PC-9 (cell line): ENCODE measurements at places on chromosomes 2 and 18.

DNA sequence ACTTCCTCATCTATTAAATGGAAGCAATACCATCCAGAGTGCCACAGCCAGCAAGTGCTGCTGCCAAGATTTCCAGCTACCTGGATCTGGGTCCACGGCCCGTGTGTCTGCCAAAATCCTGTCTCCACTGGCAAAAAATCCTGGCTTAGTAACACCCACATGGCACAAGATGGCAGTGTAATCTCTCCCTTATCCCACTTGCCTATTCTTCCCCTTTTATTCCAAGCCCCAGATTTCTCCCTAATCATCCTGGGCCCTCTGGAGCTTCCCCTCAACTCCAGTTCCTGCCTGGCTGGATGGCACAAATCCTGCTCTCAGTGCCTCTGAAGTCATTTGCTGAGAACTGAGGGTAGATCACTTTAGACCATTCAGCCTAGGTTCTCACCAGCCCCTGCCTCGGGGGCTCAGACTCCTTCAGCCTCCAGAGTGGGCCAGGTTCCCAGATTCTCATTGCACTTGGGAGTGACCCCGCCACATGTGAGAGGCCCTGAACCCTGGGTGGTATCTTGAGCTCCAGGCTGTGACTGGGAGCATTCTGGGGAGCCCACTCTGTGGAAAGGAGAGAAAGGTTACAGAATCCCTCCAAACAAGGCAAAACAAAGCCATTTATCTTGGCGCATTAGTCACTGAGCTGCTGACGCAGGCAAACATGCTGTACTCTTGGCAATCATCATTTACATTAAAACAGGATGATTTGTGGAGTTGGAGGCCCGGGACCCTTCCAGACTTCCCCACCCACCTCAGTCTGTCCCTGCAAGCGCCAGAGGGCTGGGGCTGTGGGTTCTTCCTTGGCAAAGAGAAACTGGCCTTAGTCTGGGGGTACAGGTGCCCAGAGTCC is 325.8 kb downstream of the DYSF start:
- DNase-seq = no peak

GRCh38 chr18:78928076-78928475 is 51.5 kb upstream of the SALL3 start:
- no peak for DNase-seq

GRCh38 chr2:121599963-121600651 is 49.2 kb downstream of the CLASP1 start:
- no peak for DNase-seq

GRCh38 chr2:218264773-218265561 is 4.2 kb downstream of the GPBAR1 start:
- no peak for DNase-seq

DNA sequence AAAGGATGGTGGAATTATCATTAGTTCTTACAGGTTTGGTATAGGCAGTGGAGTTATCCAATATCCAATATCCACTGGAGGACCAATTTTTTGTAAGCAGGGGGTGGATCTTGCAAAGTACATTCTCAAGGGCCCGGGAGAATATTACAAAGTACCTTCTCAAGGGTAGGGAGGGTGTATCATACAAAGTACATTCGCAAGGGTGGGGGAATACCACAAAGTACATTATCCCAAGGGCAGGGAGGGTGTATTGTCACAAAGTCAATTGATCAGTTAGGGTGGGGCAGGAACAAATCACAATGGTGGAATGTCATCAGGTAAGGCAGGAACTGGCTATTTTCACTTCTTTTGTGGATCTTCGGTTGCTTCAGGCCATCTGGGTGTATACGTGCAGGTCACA is 55.3 kb upstream of the TMEM87B start:
- no peak for DNase-seq

- DNase-seq = no peak
Measured at GRCh38 chr2:205764270-205764746, 82.0 kb downstream of the NRP2 start.

- DNase-seq = no peak
Measured at GRCh38 chr2:11239147-11239546, 83.9 kb downstream of the SLC66A3 start.

DNA sequence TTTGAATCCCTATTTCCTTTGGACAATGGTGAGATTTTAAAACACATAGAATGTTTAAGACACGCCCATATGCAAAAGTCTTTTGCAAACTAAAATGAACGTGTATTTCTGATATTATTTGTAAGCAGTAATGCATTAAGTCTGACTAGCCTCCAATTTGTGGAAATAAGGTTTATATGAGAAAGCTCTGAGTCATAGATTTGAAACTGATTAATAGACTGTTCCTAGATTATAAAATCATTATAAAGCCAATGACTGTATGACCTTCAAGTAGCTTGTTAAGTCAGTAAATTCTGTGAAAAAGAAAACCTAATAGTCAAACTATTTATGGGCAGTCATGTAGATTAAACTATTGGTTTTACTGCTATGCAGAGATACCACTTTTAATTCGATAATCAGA is 12.8 kb upstream of the EFEMP1 start:
- no peak for DNase-seq

DNA sequence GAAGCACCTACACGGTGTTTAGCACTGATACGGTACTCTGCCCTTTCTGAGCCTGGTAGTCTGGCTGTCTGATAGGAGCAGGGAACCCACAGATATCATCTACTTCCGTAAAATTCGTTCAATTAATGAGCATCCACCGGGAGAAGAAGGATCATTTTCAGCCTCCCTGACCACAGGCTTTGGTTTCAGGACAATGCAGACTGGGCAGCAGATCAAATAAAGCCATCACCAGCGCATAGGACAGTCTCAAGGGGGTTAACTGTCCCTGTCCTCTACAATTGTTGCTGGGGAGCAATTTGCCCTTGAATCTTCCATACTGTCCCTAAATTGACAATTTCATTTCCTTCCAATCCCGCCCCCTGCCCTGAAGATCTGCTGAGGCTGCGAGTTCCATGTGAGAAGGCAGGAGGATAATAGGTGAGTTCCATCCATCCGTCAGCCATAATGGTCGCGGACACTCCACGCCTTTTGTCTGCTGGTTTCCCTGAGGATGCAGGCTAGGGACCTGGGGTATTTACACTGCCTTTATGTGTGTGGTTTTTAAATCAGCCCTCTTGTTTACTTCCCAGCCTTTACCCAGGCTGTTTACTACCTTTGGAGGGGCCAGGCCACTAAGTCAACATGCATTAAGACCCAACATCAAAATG is 110.0 kb downstream of the MYCN start:
- DNase-seq = no peak

DNA sequence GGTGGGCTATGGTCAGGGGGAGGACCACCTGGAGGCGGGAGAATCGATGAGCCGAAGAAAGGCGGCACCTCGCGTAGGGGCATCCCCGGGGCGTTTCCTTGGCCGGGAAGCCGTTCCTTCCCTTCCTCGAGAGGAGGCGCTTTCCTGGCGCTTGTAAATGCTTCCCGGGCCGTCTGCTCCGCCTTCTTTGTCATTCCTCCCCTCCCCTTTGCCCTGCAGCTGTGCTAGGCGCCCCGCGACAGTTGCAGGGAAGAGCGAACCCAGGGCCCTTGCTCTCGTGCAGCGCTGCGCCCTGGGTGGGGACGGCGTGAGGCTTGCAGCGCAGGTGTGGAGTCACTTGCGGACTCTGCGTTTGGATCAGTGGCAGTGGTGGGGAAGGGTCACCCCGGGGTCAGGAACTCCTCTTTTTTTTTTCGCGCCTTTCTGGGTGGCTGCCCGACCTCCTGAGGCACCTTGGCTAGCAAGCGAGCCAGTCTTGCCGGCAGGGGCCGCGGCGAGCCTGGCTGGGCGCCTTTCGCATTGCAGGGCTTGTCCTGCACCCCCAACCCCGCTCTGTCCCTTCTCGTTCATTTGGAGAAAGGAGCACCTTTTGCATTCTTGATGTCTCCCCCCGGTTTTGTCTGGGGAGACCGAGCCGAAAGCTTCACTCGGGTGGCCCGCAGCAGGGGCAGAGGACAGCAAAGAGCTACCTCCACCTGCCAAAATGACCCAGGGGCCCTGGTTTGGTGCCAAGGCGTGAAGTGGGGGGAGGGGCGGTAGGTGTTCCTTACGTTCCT is 858 bp downstream of the KCNS3 start:
- DNase-seq = peak; percentile 88

DNA sequence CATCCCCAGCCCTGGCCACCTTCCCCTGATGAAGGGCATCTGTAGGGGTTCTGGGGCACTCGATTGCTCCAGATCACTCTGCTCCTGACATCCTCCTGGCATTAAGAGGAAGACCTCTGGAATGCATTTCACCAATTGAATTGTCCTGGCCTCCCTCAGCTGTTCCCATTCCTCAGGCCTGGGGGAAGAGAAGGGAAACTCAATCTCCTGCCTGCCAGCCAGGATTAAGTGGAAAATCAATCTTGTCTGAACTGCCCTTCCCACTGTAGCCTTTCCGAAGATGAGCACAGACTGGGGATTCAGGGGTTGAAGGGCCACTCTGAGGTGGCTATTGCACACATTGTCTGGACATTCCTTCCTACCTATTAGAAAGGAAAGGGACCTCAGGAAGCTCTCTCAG is 99.8 kb downstream of the ALK start:
- DNase-seq = no peak

DNA sequence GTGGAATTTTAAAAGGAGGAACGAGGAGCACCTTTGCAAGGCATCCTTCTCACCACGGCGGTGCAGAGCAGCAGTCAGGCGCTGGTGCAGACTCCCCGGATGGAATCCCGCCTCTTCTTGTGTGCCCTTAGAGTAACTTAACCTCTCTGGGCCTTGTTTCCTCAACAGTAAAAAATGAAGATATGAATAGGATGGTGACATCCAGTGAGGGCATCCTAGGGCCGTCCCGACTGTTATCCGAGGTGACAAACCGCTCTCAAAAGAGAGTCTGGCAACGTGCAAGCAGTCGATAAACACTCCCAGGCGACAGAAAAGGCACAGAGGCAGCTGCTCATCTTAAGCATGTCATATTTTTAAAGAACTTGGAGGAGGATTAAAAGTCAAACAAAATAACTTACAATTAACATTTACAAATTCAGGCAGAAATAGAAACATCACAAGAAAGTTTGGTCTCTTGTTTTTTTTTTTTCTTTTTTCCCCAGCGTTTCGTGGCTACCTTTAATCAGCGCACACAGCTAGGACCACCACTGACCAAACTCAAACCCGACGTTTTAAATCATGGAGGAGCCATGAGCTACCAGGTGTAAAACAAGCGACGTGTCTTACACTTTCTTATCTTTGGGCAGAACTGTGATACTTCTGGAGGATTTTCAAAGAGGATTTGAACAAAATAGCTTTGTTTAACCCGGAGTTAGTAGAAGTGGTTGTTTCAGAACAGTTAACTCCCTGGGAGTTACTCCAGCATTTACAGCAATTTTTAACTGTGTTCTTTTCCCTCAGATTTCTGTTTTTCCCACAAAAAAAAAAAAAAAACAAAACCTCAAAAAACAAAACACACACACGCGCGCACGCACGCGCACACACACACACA is 2.1 kb downstream of the MBP start:
- DNase-seq = no peak

DNA sequence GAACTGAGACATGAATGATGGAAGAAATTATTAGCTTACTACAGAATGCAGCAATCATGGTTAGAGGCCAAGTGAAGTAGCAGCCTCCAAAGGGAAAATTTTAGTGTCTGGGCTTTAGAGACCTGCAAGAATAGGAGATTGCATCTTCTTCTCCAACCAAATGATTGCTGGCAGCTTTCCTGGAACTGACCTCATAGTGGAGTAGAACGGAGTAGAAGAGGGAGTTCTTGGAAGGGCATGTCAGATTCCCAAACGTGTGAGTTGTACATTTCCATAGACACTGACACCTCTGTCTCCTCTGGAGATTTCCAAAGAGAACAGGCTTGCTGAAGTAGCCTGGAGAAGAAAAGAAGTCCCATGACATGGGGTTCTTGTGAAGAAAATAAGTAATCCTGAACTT is 169.8 kb upstream of the ERBB4 start:
- DNase-seq = no peak

GRCh38 chr2:205822579-205822978 is 140.3 kb downstream of the NRP2 start:
- DNase-seq = no peak

DNA sequence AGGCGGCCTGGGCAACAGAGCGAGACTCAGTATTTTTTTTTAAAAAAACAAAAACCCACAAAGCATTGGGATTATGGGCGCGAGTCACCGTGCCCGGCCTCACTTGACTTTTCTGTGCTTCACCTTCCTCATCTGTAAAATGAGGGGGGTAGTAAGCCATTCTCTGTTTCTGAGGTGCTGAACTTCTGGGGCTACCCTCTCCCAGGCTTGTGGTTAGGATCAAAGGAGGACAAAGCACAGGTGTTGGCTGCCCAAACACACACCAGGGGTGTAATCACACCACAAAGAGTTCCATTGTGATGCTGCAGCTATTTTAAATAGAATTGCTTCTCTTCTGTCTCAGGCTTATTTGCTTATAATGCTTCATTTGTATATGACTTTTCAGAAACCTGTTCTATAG is 35.8 kb upstream of the INHBB start:
- no peak for DNase-seq

- DNase-seq = no peak
Measured at GRCh38 chr2:106534471-106534870, 47.3 kb downstream of the CD8B2 start.

DNA sequence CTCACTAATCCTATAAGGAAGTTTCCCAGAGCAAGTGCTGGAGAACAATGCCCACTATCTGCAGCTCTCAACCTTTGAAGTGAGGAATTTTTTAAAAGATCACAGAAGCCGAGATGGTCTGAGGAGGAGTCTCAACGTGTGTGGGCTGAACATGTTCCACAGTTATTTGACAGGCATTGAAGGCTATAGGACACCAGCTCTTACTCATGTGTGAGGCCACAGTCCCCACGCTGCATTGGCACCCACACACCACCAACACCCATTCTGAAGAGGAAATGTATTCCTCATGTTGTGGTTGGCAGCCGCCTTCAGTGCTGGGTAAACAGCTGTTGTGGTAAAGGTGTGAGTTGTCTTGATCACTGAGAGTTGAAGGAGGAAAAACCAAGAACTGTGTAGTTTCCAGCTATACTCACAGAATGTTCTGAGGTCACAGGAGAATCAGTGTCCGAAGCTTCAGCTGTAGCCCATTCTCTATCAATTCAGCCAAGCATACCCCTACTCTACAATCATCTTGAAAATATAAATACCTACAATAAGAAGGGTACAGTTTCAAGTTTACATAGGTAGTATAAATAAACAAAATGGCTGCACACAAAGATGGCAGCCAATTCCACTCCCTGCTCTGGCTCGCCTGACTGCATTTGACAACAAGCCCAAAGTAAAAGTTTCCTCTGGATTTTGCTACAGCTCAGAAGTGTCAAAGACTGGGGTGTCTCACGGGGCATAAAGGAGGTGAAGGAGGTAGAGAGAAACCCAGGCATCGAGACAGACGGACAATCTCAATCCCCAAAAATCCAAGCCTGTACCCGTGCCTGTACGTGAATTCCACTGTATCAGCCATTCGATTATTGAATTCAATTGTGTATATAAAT is 12.1 kb downstream of the CD226 start:
- no peak for DNase-seq
